ENCODE measurements at places on chromosomes 1 and 21.

GRCh38 chr1:186965847-186966246, 137.1 kb downstream of the PLA2G4A start:
- DNase-seq: no peak

DNA sequence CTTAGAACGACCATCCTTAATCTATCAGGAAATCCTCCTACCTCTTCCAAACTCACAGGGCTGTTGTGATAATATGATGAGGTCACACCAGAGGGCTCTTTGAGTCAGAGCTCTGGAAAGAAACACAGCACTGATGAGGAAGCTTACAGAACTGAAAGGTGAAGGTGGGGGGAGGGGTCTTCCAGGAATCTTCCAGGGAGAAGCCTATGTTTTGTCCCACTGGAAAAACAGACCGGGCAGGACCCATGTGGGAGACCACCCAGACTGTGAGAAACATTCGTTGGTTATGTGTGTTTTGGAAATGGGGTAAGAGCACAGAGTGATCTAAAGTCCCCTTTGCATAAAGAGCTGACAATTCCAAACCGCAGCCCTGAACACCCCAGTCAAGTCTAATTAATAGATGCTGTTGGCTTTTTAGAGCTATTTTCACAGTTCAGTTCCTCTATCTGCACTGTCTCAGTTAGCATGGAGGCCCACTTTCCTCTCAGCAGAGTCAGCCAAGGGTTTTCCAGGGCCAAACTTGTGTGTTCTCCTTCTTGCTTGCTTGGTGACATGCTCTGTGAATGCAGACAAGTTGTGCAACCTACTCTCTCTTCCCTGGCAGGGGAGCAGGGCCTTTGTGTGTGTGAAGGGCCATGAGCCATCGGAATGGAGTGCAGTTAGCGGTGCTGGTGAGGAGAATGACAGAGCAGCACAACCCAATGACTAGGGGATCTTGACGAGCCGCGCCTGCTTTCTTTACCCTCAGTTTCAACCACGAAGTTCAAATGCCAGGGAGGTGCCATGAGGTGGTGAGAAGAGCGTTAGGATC, 12.3 kb downstream of the PHLDA3 start:
- DNase-seq: no peak

- DNase-seq: no peak
Measured at GRCh38 chr1:41313661-41314131, 47.5 kb upstream of the FOXO6 start.

DNA sequence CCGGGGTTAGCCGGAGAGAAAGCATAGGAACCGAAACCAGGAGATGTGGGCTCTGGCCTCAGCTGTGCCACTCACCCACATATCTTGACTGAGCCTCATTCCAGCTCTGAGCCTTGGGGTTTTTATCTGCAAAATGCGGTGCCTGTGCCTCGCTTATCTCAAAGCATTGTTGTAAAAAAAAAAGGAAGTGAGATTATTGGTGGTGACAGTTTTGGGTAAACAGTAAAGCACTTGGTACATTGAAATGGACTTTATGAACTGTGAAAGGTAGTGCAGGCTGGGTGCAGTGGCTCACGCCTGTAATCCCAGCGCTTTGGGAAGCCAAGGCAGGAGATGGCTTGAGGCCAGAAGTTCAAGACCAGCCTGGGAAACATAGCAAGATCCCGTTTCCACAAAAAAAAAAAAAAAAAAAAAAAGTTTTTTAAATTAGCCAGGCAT, 3.8 kb downstream of the PTAFR start:
- peak; percentile 32 for DNase-seq

DNA sequence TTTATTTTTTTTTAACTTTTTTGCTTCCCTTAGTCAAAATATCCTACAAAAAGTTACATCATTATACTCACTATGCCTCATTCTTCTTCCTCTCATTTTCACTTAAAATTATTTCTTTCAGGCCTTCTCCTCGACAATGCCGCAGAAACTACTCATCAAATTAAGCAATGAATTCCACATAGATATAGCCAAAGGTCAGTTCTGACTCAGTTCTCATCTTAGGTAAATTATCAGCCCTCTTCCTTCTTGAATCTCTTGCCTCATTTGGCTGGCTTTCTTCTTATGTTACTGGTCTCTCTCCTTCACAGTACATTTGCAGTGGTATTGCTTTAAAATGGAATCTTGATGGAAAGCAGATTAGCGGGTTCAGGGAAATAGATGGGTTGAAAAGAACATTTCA, 260.7 kb upstream of the BRINP3 start:
- no peak for DNase-seq

DNA sequence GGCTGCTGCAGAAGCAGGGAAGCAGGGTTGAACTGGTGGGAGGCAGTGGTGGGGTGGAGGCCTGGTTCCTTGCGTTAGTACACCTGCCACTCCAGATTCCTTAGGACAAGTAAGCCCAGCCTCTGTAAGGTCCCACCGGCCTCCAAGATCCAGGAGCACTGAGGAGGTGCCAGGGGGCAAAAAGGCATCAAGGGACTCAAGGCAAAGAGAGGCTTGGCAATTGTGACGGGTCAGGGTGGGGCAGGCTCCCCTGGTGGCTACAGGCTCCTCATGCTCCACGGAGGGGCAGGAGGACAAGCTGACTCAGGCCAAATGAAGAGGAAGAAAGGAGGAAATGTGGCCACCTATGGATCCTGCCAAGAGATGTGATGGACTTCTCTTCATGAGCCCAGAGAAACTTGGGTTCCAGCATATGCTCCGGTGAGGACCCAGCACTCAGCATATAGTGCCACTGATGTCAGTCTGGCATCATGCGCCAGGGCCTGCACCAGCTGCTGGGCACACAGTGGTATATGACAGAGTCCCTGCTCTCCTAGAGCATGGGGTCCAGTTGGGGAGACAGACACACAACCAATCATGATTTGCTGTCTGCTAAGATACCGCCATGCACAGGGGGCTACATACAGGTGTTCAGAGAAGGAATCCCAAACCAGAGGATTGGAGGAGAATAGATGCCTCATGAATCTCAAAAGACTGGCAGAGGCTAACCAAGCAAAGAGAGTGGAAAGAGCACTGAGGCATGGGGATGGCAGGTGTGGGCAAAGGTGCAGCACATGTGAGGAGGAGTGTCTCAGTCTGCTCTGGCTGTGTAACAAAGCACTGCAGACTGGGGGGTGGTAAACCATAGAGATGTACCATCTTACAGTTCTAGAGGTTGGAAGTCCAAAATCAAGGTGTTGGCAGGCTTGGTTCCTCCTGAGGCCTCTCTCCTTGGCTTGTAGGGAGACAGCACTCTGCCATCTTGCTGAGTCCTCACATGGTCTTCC, 249.7 kb downstream of the RHOU start:
- no peak for DNase-seq

- no peak for DNase-seq
Measured at GRCh38 chr1:155186794-155187455, 13.3 kb downstream of the TRIM46 start.

- no peak for DNase-seq
Measured at GRCh38 chr1:204448344-204448964, 36.8 kb upstream of the PPP1R15B start.

- no peak for DNase-seq
Measured at GRCh38 chr1:25806418-25806817, 6.4 kb downstream of the SELENON start.

Data from central memory CD4-positive, alpha-beta T cell (primary cell).